ENCODE measurements at places on chromosomes 7 and 10.

DNA sequence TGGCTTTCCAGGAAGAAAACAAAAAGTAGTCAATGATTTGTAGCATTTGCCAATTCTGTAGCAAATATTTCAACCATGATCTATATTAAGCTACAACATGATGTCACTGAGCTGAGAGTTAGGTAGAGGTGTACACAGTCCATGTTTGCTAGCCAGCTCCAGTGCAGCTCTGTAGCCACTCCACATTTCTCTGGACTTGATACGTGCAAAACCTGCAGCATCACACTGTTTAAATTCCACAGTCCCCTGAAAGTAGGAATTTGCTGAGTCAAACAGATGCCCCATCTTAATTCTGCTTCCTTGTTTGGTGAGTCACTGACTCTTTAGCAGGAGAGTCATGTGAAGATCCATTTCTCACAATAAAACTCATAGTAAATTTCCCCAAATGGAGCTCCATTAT is 89.8 kb upstream of the LRRTM3 start:
- DNase-seq = no peak

- DNase-seq = no peak
These were observed 38.5 kb downstream of the MLLT10 start for GRCh38 chr10:21572578-21572977.

DNA sequence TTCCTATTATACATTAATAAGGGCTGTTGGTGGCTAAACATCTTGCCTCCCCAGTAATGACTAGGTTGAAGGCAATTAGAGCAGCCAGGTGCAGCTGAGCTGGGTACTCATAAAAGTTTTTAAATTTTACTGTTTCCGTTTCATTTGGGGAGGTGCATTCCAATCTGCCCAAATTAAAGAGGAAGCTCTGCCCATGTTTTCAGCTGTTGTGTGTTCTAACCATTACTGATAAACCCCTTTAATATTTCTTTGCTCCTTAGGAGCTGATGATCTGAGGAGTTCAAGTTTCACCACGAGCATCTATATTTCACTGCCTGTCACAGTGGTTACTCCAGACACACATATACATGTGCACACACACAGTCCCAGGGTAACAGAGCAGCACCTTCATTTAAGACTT is 94.4 kb downstream of the JAZF1 start:
- no peak for DNase-seq

DNA sequence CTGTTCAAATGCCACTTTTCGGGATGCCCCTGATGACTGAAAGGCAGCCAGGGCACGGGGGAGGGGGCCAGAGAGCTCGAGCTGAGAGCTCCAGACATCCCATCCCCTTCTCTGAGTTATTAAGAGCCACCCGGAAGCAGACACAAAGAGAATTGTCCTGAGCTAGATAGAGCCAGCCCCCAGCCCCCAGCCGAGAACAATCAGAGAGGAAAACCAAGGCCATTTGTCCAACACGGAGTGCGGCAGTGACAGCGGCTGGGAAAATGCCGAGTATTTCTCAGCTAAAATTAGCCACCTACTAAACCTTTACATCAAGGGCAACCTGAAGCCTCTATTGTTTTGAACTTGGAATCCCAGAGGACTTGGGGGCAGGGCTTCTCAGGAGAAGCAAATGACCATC is 51.0 kb downstream of the UNC5B start:
- no peak for DNase-seq

- no peak for DNase-seq
These were observed 68.5 kb downstream of the SLC25A13 start for GRCh38 chr7:96253441-96253840.

- DNase-seq = no peak
These were observed 51.3 kb upstream of the FAM3C start for GRCh38 chr7:121447243-121447910.

DNA sequence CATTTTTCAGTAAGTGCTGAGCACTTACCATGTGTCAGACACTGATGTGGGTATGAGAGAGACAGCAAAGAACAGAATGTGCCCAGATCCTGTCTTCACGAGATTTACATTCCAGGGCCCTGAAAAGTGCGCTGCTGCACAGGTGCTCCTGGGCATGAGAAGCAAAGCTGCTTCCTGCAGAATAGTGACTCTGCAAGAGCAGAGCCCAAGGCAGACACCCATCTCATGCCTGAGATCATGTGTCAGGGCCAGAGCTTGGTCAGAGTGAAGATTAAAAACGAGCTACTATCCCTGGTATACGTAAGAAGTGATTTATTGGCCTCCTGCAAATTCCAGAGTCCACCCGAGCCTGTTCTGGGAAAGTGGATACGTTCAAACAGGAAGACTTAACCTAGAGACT is 824.4 kb downstream of the GRID1 start:
- DNase-seq = no peak

- no peak for DNase-seq
These were observed 102.2 kb downstream of the MYOF start for GRCh38 chr10:93379731-93380575.

GRCh38 chr7:18536486-18536885 is 40.9 kb downstream of the HDAC9 start:
- no peak for DNase-seq

- DNase-seq = no peak
These were observed 475.5 kb downstream of the RPS24 start for GRCh38 chr10:78508955-78509748.

DNA sequence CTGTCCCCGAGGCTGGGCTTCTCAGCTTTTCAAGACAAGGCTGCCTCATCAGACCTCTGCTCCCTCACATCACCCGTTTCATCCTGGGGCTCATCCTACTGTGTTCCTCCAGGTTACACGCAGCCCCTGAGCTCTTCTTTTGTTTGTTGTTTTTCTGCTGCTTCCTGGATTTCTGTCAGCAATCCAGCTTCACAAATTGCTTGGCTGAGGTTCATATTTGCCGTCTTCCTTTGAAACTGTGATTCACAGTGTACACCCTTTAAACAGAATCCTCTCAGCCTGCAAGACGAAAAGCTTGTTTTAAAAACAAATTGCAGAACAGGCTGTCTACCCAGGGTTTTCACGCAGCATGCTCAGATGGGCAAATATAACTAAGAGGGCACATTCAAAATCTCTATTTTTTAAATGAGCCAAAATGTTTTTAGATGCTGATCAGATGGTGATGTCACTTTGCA is 39.1 kb upstream of the PARD3 start:
- no peak for DNase-seq

DNA sequence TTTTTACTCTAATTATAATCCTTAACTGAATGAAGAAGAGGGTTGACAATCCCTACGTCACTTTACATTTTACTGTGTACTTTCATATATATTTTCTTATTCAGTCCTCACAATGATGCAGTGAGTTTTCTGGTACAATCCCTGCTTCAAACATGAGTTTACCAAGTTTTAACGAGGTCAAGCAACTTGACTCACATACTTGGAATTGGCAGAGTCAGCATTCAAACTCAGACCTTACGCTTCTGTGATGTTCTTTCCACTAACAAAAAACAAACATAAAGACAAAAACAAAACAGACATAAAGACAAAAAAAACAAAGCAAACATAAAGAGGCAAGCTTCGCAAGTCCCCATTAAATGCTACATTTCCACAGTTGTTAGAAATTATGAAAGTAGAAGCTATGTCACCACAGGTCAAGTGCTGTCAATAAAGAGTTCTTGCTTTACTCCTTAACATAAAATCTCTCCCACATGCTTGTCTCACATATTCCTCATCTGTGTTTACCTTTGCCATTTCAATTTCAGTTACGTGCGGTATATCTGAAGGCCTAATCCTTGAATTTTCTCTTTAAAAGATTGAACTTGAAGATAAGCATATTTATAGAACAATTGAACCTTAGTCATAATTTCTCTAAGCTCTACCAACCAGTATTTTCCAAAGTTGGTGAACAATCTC is 217.3 kb downstream of the CELF2 start:
- no peak for DNase-seq

GRCh38 chr10:36489611-36490228 is 635.7 kb upstream of the ANKRD30A start:
- DNase-seq = no peak

- DNase-seq = no peak
These were observed 1.1 kb downstream of the NANOS1 start for GRCh38 chr10:119030421-119031250.

- no peak for DNase-seq
These were observed 107.4 kb downstream of the EEPD1 start for GRCh38 chr7:36260481-36260880.

DNA sequence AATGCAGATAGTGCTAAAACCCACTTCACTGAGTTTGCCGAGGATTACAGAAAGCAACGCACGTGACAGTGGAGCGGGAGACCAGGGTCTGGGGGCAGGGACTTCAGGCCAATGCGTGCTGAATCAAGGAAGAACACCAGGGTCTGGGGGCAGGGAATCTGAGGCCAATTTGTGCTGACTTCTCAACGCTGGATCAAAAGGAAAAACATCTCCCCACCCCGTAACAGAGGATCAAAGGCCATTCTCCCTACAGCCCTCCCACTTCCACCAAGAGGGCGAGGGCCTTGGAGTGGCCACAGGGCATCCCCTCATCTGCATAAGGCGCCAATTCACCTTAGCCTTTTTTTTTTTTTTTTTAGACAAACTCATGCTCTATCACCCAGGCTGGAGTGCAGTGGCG is 22.3 kb upstream of the BNIP3 start:
- no peak for DNase-seq

DNA sequence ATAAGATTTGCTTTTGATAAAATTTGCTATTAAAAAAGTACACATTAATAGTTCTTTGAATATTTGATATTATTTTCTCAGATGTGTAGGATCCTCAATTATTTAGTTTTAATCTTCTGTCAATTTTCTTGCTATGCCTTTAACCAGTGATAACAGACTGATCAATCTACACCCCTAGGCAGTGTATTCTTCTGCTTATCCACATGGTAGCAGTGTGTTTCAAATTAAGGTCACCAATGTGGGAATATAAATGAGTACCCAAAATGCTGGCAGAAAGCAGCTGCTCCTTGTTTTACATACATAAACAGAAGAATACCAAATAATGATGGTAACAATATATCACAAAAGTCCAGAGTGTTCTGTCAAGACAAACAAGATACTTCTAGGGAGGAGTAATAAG is 87.0 kb downstream of the SKAP2 start:
- DNase-seq = no peak

DNA sequence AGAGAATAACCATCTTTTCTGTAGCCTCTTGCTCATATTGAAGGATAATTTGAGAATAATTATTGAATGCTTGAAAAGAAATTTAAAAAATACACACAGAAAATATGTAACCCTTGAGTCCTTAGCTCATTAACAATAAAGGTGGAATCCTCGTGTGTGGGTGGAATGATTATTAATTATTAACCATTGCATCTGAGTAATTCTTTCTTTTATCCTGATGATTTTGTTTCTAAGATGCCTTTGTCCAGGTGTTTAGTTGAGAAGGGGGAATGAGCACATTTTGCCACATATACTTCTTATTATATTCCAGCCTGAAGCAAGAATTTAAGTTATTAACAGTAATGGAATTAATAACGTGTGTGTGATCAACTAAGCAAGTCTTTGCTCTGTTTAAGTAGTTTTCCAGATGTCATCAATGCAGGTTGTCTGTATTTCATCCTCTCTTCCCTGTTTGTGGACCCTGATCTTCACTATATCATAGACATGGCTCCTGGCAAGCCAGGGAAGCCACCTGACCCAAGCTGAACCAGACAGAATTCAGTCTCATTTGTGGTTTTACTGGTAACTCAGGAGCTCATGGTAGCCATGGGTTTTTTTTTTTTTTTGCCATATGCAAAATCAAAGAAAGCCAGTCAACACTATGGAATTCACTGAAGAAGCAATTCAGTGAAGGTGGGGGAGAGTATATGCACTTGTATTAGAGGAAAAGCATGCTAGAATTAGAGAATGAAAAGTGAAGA is 144.3 kb downstream of the KIF20B start:
- no peak for DNase-seq
